Activated CD4-positive, alpha-beta memory T cell treated with anti-CD3 and anti-CD28 coated beads for 36 hours (primary cell): ENCODE measurements at places on chromosomes 2 and 18. TPM values are rescaled to one million over a fixed set of nuclear protein-coding genes. Genes with fewer than 3 reads are reported as not detected.

IL18R1 gene
- total RNA-seq: 26.6 TPM

GRCh38 chr2:49686897-49687442 is 532.7 kb upstream of the FSHR start:
- no peak for DNase-seq
- H3K36me3 ChIP-seq: no peaks in the 10 kb centered on the region
- no peak overlapping the region for H3K27ac ChIP-seq
- H3K4me3 ChIP-seq: no peak overlapping the region
- no peaks in the 10 kb centered on the region for H3K27me3 ChIP-seq
- no peaks in the 10 kb centered on the region for H3K4me1 ChIP-seq

DNA sequence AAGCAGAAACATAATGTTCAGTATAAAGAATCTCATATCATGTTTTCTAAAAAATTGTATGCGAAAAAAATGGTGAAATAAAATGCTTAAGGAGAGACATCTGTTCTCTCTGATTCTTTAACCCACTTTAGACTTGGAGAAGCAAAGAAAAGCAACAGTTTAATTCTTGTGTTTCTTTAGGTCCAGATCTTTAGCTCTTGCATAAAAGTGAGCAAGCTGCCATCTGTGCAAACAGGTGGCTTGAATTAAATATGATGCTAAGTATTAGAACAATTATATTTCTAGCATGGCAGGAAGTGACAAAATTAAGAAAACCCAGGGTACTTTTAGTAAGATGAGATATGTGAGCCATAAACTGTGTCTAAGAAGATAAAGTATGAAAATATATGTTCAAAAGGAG is 1038.3 kb downstream of the DPP10 start:
- no peak for DNase-seq
- no peaks in the 10 kb centered on the region for H3K4me1 ChIP-seq
- H3K27me3 ChIP-seq: no peaks in the 10 kb centered on the region
- H3K4me3 ChIP-seq: no peak overlapping the region
- no peaks in the 10 kb centered on the region for H3K36me3 ChIP-seq

DNA sequence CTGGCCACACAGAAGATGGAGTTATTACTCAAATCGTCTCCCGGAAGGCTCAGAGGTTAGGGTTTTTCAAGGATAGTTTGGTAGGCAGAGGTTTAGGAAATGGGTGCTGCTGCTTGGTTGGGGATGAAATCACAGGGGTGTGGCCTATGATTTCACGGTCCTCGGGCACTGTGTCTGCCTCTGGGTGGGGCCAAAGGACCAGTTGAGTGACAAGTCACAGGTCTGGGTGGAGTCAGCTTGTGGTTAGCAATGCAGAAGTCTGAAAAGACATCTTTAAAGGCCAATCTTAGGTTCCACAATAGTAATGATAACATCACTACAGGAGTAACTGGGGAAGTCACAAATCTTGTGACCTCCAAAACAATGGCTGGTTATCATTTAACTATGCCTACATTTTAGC is 387.8 kb downstream of the ZNF521 start:
- no peaks in the 10 kb centered on the region for H3K4me1 ChIP-seq
- no peak for DNase-seq
- no peak overlapping the region for H3K27ac ChIP-seq
- no peak overlapping the region for H3K4me3 ChIP-seq

DNA sequence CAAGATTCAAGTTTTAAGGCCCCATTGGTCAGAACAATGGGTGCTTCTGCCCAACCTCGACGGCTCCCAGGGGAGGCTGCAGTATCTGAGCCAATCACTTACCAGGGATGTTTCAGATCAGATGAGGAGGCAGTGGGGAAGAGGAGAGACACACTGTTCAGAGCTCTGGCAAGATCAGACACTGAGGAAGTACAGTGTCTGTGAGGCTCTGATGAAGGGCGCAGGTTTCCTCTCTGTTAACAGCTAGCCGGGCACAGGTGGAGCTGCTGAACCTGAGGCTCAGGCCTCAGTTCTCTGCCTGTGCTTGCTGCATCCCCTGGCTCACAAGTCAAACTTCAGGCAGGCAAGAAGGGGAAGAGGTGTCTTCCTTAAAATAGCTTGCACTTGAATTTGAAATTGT is 69.7 kb downstream of the TPO start:
- no peak for DNase-seq
- no peak overlapping the region for H3K27ac ChIP-seq
- H3K36me3 ChIP-seq: no peaks in the 10 kb centered on the region
- no peak overlapping the region for H3K4me3 ChIP-seq
- peaks cover 4% of the 10 kb centered on the region for H3K4me1 ChIP-seq

DNA sequence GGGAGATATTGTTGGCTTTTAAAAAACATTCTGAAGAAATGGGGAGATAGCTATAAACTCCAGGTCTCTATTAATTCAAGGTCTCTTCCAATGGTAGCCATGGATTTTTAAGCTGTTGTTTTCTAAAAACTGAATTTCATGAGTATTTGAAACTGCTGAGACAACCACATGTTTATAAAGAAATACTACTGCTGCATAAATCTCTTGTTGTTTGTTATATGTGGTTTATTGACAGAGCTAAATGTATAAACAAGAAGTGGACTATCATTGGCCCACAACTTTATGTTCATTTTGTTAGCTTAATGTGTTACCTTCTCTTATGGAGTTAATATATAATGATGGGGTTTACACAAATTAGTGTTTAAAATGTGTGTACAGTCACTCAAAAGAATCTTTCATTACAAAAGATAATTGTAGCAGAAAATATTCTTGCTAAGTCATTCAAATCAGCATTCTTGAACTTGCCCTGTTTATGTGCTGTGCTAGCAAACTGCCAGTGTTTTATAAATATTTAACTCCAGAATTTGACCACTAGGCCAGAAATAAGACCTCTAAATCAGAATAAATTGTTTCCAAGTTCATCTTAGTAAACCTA is 242.1 kb downstream of the TMX3 start:
- H3K4me3 ChIP-seq: no peak overlapping the region
- H3K4me1 ChIP-seq: peaks cover 2% of the 10 kb centered on the region
- H3K27me3 ChIP-seq: no peaks in the 10 kb centered on the region
- H3K27ac ChIP-seq: no peak overlapping the region
- no peak for DNase-seq
- H3K36me3 ChIP-seq: no peaks in the 10 kb centered on the region

ASB18 gene
- total RNA-seq: not detected

DNA sequence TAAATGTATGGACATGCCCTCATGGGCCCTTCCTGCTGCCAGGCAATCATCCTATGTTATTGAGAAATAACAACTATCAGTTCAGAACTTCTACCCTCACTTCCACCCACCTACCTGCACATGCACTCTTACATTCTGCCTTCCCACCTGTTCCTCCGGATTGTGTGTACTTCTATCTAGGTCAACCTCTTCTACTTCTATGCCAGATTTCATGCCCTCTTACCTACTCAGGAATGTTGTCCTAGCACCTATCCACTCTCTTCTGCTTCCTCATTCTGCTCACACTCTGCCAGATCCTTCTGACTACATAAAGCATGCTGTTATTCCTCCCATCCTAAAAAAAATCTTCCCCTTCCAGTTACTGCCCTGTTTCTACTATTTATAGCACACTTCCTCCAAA is 333.5 kb downstream of the IRS1 start:
- H3K36me3 ChIP-seq: no peaks in the 10 kb centered on the region
- no peaks in the 10 kb centered on the region for H3K4me1 ChIP-seq
- H3K4me3 ChIP-seq: no peak overlapping the region
- no peak overlapping the region for H3K27ac ChIP-seq
- no peaks in the 10 kb centered on the region for H3K27me3 ChIP-seq

FZD7 gene
- 0.62 TPM for total RNA-seq

DNA sequence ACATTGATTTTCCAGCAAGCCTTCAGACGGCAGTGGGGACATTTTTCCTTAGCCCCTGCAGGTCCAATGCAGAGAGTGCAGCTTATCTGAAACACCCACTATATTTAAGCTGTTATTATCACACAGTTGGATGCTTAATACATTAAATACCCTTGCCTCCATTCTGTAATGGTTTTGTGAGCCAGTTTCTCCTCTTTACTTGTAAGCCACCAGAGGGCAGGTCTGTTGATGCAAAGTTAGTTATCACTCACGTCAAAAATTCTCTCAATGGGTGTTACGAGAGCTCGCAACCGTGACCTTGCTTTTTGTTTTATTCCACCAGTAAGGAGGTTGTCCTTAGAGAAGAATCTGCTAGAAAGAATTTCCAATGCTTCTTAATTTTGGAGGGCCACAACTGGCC is 189.8 kb downstream of the INSIG2 start:
- no peaks in the 10 kb centered on the region for H3K4me1 ChIP-seq
- no peak for DNase-seq
- H3K27me3 ChIP-seq: peaks cover 9% of the 10 kb centered on the region
- H3K27ac ChIP-seq: no peak overlapping the region
- H3K4me3 ChIP-seq: no peak overlapping the region
